Cortex of kidney (tissue), 1 donor: ENCODE measurements at places on chromosomes 1 and 21.

DNA sequence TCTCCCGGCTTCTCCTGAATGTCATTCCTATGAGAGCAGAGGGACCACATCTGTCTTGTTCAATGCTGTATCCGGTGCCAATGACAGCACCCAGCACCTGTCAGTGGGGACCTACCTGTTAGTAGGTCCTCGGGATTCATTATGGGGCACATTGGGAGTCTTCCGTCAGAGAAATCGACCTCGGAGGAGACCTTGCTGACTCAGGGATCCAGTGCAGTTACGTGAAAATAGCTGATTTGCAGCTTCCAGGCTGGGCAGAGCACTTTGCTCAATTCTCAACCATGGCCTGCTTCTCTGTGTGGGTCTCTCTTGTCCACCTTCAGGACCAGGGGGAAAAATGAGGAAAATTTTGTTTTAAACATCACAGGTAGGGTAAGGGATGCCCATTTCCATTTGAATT is 130.2 kb downstream of the PRDM2 start:
- DNase-seq, result no peak

DNA sequence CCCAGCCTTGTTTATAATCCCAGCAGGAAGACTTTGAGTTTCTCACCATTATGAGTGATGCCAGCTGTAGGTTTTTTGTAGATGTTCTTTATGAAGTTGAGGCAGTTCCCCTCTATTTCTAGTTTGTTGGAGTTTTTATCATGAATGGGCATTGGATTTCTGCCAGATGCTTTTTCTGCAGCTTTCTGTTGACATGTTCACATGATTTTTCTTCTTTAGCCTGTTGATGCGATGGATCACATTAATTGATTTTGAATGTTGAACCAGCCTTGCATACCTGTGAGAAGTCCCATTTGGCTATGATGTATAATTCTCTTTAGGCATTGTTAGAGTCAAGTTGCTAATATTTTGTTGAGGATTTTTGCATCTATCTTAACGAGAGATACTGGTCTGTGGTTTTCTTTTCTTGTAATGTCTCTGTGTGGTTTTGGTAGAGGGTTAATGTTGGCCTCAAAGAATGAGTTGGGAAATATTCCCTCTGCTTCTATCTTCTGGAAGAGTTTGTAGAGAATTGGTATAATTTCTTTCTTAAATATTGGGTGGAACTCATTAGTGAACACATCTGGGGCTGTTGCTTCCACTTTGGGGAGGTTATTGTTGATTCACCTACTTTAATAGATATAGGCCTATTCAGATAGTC is 33.2 kb downstream of the ZBTB40 start:
- DNase-seq, result no peak

DNA sequence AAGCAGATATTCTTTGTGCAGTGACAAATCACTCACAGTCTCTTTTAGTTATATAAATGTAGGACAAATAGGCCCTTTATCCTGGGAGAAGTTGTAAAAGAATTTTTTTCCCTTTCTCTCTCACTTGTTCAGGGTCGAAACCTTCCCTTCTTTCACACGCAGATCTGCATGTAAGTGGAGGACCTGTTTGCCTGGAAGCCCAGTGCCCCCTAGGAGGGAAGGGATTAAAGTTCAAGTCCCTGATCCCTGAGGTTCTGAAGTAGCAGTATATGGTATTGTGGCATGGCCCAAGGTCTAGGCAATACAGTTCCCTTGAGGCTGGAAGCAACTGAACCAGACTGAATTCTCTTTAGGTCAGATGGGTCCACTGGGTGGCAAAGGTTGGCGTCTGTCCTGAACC is 48.6 kb upstream of the PTGFRN start:
- DNase-seq, result no peak

DNA sequence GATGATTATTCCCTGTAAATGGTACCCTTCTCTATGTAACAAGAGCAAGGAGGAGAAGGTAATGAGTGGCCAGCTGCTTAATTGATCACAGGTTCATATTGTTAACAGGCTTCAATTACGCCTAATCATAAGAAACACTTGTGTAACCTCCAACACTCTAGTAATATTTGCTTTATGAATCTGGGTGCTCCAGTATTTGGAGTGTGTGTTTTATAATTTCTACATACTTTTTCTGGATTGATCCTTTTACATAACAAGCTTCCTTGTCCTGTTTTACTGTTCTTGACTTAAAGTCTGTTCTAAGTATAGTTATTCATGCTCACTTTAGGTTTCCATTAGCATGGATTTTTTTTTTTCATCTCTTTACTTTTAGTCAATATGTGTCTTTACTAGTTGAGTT is 984.2 kb downstream of the AMY1C start:
- DNase-seq, result no peak
